CD8-positive, alpha-beta T cell (primary cell): ENCODE measurements at places on chromosomes 13 and 19.

DNA sequence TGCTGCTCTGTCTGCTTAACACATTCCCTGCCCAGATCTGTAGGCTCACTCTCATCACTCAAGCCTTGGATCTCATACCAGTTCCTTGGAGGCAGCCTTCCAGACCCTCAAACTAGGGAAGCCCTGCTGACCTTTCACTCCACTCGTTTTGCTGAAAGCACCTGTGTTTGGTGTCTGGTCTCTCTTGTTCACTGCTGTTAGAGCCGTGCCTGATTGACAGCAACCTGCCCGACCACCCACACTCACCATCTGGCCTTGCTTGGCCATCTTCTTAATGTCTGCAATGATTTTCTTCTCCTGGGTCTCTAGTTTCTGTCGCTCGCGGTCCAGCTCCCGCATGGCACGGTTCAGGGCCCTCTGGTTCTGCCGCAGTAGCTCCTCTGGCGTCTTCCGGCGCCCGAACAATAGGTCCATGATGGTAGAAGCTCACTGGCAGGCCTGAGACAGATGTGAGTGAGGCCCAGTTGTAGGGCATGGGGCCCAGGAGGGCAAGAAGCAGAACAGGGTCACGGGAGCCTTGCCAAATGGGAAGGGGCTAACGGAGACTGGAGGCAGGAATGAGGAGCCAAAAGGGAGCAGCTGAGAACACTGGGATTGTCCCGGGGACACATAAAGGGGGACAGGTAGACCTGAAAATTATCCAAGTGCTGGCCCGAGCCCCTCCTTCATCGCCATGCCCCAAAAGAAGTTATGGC, 959 bp downstream of the CHMP2A start:
- no peak for DNase-seq

DNA sequence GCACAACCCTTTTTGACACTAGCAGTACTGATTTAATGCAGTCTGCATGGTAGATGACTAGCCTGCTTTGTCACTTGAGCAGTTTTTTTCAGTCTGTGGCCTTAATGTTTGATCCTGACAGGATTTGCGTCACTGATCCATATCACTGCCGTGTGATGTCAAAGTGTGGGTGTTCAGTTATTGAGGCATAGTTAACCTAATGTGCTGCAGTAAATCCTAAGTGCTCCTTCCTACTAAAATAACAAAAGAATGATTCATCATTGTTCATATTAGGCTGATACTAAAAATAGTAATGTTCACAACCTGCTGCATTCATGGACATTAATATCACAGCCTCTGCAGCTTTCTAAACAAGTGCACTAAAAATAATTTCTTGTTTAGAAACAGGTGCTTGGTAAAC, 121.9 kb upstream of the MLNR start:
- DNase-seq, result no peak

DNA sequence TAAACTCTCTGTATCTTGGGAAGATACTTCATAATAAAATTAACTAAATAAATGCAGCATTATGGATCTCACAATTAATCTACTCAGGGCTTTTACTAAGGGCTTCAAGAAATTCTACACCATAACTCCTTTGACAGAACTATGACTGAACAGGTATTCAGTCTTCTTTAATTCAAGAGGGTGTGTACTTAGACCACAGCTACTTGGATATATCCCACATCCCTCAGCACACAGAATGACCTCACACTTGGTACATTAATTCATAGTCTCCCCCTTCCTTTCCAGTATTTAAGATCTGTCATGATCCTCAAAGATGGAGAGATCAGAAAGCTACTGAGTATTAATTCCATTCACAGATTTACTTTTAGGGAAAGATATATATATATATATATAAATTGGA, 11.6 kb downstream of the DIAPH3 start:
- no peak for DNase-seq

DNA sequence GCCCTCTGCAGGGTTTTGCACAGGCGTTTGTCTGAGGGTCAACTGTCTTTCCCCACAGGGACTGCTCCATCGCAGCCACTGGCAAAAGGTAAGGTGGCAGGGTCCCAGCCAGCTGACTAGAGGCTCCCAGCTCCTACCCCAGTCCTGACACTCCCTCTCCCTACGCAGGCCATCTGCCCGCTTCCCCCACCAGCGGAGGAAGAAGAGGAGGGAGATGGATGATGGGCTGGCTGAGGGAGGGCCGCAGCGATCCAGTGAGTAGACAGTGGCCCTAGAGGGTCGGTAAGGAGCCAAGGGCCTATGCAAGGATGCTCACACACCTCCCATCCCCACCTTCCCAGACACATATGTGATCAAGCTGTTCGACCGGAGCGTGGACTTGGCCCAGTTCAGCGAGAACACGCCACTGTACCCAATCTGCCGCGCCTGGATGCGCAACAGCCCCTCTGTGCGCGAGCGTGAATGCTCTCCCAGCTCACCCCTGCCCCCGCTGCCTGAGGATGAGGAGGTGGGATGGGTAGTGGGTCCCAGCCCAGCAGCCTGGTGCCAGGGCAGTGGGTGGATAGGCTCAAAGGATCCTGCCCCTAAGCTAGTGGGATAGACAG, 4.0 kb downstream of the HSPB6 start:
- DNase-seq, result no peak

GRCh38 chr13:57734306-57734705, 102.8 kb downstream of the PCDH17 start:
- DNase-seq, result no peak

DNA sequence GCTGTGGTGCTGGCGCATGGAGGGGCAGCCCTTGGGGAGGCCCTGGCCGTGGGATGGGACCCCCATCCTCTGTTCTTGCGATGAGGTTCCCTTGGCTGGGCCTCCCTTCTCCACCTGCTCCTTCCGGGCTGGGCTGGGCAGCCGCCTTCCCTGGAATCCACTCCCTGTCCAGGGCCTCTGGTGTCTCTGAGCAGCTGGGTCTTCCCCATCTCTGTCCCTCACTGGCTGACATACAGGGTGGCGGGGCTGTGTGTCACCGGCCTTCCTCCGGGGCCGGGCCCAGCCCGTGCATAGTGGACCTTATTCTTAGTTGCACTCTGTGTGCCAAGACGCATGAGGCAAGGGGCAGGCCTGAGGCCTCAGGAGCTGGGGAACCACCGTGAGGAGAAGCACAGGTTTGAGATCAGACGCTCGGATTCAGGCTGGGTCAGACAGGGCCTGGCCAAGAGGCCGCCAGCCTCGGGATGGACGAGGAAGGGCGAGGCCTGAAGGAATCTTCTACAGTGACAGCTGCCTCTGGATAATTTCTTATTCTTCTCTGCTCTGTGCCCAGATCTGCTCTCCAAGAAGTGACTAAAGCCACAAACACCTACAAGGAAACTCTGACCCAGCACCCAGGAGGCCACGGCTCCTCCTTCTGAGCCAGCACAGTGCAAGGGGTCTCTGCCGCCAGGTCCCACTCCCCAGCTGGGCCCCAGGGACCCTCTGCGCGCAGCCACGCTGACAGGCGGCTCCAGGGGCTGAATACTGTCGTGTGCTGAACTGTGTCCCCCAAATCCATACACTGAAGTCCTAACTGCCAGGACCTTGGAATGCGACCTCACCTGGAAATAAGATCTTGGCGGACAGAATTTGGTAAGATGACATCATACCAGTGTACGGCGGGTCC, 11.0 kb downstream of the SGTA start:
- DNase-seq, result no peak

GRCh38 chr19:10667867-10668266, 13.7 kb downstream of the ILF3 start:
- no peak for DNase-seq

GRCh38 chr19:30449078-30449590, 77.0 kb downstream of the ZNF536 start:
- no peak for DNase-seq
